Stimulated activated CD8-positive, alpha-beta memory T cell treated with anti-CD3 and anti-CD28 coated beads, Interleukin-7, amount 100 ng/mL, for 1 hour (primary cell): ENCODE measurements at places on chromosomes 13 and 19.

GRCh38 chr13:33119856-33120543 lies 103.8 kb downstream of the KL start:
- DNase-seq, result no peak

GRCh38 chr19:11268783-11269267 lies 6.5 kb upstream of the DOCK6 start:
- no peak for DNase-seq

DNA sequence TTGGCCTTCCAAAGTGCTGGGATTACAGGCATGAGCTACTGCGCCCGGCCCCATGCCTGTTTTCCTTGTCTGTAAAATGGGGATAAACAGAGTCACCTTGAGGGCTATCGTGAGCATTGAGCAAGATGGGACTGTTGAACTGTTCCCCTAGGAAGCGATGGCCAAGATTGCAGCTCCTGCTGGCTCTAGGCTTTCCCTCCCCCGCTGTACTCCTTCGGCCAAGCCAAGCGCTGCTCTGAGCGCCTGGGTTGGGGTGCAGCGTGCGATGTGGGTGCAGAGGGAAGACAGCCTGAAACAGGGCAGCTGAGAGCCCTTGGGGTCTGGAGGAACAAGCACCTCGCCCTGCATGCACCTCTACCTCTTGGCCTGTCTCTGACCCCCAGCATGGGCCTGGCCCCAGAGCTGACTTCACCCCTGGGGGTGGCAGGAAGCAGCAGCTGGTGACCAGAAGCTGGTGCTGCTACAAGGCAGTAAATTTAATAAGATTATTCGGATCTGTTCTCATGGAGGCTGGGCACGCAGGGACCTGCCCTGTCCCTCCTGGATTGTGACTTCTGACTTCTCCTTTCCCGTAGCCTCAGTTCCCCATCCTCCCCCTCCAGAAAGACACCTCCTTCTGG lies 5.3 kb downstream of the GNG8 start:
- DNase-seq, result no peak

DNA sequence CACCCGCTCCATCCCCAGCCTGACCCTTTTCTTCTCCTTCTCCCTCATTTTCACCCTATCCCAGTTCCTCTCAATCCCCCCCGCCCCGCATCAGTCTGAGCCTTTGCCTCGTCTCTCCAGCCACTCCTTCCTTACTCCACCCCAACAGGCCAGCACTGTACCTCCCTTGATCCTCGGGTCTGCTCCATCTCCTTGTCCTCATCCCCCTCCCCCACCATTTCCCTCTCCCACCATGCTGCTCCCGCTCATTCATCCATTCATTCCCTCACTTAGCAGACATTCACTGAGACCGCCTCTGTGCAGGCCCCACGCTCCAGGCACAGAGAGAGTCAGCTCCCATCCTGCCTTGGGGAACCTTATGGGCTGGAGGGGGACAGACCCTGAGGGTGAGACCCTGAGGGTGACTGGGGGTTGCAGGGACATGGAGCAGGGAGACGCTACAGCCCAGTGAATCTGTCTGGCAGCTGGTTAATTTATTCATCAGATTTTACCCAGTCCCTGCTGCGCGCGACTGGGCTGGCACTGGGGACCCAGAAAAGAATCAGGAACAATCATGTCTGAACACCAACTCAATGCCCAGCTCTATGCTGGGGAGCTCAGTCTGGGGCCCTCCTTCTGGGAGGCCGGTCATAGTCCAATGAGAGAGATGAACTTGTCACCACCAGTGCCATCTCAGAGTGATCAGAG lies 881 bp downstream of the ARHGAP33 start:
- DNase-seq, result no peak

GRCh38 chr19:17259118-17259780 lies 5.3 kb downstream of the USHBP1 start:
- DNase-seq, result no peak

DNA sequence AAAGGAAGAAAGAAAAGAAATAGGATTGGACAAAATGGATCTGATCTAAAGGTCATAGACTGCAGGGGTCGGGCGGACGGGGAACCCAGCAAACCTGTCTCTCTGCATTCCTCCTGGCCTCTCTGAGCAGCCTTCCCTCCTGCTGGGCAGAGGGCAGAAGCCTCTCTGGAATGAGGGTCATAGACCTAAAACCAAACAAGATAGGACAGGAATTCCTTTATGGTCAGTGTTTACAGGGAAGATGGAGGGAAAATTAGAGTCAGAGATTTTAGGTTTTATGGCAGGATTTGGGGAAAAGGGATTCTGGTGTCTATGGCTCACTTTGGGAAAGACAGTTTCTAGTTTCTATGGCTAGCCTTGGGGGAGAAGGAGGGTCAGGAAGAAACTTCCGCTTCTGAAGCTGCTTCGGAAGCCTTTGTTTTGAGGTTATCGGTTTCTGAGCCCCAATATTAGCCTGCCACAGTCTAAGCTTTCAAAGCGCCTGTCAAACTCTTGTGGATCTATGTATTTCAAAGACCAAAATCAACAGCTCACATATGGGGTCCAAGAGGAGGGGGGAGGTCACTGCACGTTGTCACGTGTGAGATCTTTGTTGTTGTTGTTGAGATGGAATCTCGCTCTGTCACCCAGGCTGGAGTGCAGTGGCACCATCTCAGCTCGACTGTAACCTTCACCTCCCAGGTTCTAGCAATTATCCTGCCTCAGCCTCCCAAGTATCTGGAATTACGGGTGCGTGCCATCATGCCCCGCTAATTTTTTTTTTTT lies 18.9 kb upstream of the DPRX start:
- no peak for DNase-seq
